ENCODE measurements at places on chromosomes 5 and 9.

- no peak for DNase-seq
Measured at GRCh38 chr5:17261075-17261474, 43.6 kb downstream of the BASP1 start.

GRCh38 chr9:135332516-135332915 is 147.1 kb upstream of the PPP1R26 start:
- no peak for DNase-seq

- DNase-seq: no peak
Measured at GRCh38 chr9:84230355-84231145, 110.0 kb downstream of the SLC28A3 start.

DNA sequence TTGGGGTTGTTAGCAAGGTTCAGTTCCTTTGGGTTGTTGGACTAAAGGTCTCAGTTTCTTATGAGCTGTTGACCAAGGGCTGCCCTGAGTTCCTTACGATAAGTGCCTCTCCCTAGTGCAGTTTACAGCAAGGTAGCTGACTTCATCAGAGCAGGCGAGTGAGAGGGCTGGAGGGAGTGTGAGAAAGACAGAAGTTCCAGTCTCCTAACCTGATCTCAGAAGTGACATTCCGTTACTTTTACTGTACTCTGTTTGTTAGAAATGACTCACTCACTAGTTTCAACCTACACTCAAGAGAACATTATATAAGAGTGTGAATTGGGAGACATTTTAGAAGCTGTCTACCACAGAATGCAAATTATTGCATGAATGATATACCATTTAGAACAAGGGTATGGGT is 21.2 kb upstream of the IL31RA start:
- DNase-seq: no peak

DNA sequence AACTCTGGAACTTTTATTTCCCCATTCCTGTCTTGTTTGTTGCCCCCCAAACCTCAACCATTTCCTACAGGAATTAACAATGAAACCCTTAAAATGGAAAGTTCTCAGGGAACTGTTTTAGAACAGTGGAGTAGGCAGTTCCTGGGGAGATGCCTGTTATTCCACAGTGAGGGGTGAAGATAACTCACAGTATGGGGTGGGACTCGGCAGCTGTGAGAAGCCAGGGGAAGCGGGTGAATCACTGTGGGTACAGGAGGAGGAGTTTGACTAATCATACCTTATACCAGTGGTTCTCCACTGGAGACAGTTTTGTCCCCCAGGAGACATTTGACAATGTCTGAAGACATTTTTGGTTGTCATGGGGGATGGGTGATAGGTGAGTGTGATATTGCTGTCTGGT is 36.9 kb upstream of the GLRA1 start:
- DNase-seq: no peak

- DNase-seq: no peak
Measured at GRCh38 chr9:131500377-131500776, 2.3 kb upstream of the POMT1 start.

GRCh38 chr5:10555277-10555684 is 8.6 kb upstream of the ANKRD33B start:
- DNase-seq: no peak

- DNase-seq: no peak
Measured at GRCh38 chr9:129282272-129282671, 104.2 kb upstream of the IER5L start.

DNA sequence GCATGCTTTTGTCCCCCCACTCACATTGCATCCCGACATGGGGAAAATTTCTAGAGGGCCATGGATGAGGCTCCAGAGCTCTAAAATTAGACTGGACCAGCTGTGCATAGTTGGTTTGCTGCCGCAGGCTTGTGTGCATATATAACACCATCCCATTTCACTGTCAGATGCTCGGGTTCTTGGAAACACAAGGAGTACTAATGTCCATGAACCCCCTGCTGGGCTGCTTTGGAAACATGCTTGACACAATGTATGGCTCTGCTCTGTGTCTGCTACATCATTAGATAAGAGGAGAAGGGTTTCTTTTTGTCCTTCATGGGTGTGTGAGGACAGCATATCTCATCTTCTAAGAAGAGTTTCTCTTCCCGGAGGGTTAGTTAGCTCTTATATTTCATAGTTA is 292.1 kb upstream of the RORB start:
- DNase-seq: no peak

- DNase-seq: no peak
Measured at GRCh38 chr9:138015021-138015829, 137.6 kb downstream of the CACNA1B start.

DNA sequence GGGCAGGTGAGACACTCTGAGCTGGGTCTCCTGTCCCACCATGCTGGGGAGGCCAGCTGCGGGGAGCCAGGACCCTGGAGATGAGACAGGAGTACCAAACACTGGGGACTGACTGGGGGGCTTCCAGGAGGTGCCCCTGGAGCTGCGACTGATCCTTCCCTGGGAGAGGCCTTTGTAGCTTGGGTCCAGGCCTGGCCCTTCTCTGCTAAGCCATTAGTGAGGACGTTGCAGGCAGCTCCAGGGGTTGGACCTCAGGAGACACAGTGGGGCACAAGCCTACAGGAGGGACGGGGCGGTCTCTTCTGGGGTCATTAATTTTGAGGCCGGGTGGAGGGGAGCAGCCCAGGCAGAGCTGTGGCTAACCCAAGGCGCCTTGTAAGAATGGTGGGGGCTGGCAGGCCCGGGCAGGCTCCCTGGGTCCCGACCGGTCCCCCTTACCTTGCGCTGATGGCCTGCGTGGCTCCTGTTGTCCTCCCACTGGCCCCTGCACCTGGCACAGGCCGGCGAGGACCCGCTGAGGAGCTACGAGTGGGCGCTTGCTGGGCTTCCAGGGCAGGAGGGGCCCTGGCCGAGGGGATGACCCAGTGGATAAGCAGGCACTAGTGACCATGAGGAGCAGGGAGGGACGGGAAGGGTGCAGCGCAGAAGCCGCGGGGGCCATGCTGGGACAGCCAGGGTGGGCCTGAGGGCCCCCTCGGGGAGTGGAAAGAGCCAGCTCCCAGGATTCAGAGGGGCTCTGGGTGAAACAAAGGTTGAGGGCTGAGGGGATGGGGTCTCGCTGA is 5.1 kb downstream of the MRPS2 start:
- DNase-seq: no peak

DNA sequence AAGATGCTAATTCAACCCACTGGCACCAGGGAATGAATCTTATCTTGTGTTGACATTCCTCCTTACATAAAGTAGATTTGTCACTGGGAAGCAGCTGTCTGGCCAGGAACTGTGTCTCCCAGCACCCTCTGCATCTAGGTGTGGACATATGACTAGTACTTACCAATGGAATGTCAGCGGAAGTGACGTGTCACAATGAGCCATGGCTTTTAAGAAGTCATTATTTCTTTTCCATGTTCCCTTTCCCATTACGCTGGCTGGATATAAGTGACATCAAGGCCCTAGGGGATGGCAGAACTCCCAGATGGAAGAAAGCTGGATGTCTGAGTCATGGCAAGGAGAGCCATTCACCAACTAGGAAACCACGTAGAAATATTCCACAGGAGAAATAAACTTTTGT is 84.7 kb upstream of the MAST4 start:
- no peak for DNase-seq

DNA sequence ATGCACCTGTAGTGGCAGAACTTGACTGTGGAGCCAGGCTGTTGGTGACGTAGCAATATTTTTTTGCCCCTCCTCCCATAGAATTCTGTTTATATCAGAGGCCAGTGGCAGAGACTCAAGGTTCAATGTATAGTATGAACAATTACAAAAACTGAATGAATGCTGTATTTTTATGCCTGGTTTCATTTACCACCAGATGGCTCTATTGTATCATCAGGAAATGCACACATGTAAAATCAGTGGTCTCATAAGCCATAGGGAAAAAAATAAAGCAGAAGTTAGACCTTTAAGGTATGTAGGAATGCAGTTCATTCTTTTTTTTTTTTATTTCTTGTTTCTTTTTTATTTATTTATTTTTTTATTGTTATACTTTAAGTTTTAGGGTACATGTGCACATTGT is 43.6 kb downstream of the CCDC192 start:
- DNase-seq: no peak

- no peak for DNase-seq
Measured at GRCh38 chr9:126793686-126794417, 11.0 kb upstream of the ZBTB43 start.

DNA sequence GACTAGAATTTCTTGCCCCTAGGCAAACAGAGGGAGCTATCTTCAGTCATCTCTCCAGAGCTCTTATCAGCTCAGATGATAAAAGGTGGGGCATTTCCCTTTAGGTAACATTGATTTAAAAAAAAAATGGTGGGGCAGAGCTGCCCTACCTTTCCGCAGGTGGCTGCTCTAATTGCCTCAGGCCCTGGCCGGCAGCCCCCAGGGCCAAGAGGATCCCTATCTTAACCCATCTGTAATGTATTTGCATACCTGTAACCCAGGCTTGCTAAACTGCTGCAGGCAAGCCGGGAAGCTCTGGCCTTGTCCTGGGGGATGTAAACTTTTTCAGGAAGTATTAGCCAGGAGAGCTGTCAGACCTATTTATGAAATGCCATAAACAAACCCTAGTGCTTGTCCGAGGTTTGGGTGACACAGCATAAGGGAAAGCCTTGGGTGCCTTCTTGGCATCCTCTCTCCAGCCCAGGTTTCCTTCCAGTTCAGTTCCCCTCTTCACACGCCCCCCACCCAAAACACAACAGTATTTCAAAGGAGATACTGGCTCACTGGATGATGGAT is 20.9 kb upstream of the ZSWIM6 start:
- no peak for DNase-seq

DNA sequence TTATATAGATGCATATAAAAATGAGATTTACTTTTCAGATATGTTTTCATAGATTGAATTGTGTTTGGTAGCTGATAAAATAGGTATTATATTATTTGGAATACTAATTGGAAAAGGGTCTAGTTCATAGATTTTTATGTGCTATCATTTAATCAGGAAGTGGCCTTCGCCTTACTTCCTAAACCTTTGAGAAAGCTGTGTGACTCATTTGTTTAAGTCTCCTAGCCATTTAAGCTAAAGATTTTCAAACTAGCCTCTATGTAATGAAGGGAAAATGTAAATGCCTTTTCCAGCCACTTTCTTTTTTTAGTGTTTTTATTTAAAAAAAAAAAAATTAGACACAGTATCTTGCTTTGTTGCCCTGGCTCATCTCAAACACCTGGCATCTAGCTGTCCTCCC is 97.5 kb downstream of the DMXL1 start:
- no peak for DNase-seq

- DNase-seq: no peak
Measured at GRCh38 chr9:16364347-16364746, 506.1 kb downstream of the BNC2 start.

DNA sequence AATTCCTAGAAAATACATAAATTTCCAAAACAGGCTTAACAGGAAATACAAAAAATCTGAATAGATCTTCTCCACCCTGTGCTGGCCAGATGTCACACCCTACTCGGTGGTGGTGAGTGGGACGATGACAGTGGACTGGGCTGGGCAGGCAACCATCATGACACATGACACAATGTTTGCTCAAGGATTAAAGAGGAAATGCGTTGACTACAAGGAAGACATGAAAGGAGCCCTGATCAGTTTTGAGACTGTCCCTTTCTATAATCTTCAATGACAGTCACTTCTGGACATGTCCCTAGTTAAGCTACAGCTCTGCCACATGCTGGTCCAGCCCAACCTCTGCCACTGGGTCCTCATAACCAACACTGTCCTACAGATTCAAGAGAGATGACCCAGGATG is 99.8 kb downstream of the ZDHHC21 start:
- no peak for DNase-seq

DNA sequence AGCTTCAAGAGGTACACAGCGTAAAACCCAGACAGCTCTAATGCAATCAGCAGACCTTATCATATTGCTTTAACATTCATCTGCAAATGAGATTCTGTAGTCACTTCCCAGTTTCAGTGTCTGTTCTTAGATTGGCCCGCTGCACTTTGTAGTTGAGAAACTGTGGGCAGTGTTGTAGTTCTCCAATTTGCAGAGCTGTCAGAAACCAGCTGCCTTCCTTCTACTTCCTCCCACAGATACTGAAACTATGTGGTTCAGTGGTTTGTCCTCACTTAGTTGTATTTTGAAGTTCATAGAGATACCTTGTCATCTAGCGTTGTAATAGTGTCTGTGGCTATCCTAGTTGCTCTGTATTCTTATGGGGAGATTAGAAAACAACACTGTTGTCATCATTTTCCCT is 39.6 kb upstream of the TRIM36 start:
- peak; percentile 19 for DNase-seq

DNA sequence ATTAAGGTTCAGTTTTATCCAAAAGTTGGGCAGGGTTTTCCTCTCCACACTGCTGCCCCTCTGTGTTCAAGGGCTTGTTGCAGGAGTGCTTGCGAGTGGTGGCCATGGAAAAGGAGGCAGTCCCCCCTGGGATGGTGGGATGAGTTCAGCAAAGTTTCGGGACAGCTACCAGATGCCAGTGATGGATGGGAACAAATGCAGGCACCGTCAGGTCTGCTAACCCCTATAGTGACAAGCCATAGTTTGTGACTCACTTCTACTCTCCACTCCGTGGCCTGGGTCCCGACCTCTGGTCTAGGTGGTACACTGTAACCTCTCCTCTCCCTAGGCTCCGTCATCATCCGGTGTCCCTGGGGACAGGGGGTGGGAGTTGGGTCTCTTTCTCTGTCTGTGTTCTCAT is 3.8 kb upstream of the RNF14 start:
- DNase-seq: no peak

DNA sequence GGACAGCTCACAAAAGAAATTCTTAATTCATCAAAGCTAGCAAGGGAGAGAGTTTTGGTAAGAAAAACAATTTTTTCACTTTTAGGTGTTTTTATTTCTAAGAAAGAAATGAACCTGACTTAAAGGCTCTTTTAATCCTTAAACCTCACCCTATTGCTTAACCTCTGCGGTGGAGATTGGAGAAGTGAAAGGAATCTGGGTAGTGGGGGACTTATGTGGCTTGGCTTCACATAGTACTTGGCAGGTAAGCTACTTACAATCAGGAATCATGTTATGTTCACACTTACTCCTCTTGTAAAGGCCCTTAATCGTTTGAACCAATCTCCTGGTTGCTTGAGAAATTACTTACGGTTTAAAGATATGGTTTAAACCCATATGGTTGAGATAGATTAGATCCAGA is 104.8 kb downstream of the ISOC1 start:
- no peak for DNase-seq

GRCh38 chr9:21576331-21577189 is 94.4 kb upstream of the IFNE start:
- DNase-seq: no peak

GRCh38 chr9:69202556-69202955 is 28.5 kb downstream of the TJP2 start:
- DNase-seq: no peak

DNA sequence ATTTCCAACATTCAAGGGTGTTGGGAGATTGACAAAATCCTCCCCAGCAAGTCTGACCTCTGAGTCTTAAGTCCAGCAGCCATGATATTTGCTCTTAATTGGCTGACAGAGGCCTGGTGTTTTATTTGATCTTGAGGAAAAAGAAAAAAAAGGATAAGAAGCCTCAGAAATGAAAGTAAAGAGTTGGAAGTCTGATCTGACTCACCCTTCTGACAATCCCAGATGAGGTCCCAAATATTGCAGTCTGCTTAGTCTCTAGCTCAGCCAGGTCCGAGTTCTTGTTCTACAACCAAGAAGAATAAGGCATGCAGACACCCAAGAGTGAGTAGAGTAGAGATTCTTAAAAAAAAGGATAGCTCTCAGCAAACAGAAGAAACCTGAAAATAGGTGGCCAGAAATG is 632.5 kb upstream of the ST8SIA4 start:
- no peak for DNase-seq
